ENCODE measurements at places on chromosomes 11 and 22.

DNA sequence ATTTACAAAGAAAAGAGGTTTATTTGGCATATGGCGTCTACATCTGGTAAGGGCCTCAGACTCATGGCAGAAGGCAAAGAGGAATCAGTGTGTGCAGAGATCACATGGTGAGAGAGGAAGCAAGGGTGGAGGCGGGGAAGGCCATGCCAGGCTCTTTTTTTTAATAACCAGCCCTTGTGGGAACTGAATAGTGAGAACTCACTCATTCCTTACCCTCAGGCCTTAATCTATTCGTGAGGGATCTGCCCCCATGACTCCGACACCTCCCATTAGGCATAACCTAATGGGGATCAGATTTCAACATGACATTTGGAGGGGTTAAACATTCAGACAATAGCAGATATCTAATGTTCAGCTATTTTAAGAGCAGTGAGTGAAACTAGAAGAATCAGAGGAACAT, 55.7 kb downstream of the ATM start:
- DNase-seq = no peak

- no peak for DNase-seq
Observed at GRCh38 chr11:11856638-11857037, 14.9 kb downstream of the USP47 start.

DNA sequence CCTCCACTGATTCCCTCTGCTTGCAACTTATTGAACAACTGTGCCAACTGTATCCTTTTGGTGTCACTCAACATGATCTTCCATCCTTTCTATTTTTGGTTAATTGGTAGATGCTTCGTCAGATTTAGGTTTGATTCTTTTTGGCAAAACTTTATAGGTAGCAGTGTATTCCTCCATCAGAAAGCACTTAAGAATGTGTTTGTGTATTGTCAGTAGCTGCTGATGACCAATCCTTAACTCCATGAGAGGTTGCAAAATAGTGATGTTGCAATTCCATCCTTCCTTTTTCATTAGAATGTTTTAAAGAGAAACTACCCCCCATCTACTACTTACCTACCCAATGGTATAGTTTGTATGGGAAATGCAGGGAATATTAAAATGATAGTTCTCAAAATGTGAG, 22.1 kb downstream of the FAM76B start:
- no peak for DNase-seq

GRCh38 chr11:64878494-64879243, at the start of gene EHD1:
Gene EHD1, minus strand, starts transcription at chr11:64878621. Its CDS starts 157 bp downstream, at chr11:64878464.
- DNase-seq = peak; percentile 99

DNA sequence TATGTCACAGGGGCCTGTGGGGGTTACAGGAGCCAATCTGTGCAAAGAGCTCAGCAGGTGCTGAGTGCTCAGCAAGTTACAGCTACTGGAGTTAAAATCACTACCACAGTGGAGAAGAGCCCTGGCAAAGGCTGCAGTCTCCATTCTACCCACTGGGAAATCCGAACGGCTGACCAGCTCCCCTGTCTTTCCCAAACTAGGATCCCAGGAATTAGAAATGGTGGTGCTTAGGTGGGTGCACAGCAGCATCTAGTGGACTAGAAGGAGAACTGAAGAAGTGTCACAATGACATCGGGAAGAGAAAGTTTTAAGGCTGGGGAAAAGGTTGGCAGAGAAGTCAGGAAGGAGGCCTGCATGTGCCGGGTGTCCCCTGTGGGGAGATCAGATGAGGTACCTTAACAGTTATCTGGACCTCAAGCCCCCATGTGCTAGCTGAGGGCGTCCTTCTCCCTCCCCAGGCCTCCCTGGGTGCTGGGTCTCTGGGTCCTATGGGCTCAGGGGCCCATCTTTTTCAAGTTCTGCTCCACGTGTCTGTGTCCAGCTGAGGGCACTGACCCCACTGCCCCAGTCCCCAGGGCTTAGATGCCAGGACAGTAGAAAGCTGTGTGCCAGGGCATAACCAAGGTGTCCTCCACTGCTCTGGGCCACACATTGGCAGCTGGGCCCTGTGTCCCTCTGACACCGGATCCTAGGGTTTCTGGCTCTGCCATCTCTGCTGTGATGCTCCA, 1.9 kb downstream of the PIWIL3 start:
- DNase-seq = no peak

DNA sequence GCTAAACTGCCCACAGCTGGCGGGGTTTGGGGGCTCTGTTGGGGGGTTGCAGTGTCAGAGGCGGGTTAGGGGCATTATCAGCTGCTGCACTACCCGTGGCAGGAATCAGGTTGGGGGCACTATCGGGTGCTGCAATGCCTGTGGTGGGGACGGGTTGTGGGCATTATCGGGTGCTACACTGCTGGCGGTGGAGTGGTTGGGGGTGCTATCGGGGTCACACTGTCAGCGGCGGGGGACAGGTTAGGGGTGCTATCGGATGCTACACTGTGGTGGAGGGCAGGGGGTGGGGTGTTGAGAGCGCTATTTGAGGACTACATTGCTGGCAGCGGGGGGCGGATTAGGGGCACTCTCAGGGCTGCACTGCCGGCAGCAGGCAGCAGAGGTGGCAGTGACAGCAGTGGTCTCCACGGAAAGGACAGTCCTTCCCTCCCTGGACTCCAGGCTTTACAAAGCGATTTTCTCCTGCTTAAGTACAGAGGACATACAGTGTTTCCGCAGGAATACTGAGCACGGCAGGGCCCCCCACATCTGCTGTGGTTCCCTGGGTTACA, 119.5 kb upstream of the VPREB1 start:
- DNase-seq = no peak

DNA sequence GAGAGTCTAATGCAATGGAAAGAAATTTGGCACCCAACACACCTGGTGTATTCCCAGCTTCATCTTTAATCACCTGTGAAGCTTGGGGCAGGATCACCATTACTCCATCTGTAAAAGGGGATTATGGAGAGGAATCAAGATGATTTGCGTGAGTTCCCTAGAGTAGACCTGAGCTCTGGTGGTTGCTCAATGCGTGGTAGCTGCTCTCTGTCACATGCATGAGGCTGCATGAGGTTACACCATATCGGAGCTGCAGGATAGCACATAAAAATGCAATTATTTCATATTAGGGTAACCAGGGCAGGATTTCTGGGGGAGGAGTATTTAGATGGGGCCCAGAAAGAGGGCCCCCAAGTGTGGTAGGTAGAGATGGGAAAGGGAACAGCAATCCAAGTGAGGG, 35.3 kb upstream of the CLMP start:
- no peak for DNase-seq

- DNase-seq = no peak
Observed at GRCh38 chr11:82082976-82083375, 650.7 kb downstream of the FAM181B start.

GRCh38 chr11:62540804-62541701, 5.6 kb downstream of the AHNAK start:
- no peak for DNase-seq

DNA sequence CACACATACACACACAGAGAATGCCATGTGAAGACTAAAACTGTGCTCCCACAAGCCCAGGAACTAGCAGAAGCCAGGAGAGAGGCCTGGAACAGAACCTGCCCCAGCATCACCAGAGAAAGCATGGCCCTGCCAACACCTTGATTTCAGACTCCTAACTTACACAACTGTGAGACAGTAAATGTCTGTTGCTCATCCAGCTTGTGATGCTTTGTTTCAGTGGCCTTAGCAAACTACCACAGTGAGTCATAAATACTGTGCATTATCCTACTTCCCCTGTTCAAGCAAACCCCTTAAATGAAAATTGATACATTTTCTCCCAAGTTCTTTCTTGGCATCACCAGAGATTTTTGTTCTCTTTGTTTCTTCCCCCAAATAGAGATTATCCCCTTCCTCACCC, 1539.4 kb upstream of the TENM4 start:
- DNase-seq = no peak

GRCh38 chr11:48062649-48063048, 82.3 kb downstream of the PTPRJ start:
- no peak for DNase-seq

- DNase-seq = no peak
Observed at GRCh38 chr11:76700177-76701100, 29.9 kb upstream of the LRRC32 start.

DNA sequence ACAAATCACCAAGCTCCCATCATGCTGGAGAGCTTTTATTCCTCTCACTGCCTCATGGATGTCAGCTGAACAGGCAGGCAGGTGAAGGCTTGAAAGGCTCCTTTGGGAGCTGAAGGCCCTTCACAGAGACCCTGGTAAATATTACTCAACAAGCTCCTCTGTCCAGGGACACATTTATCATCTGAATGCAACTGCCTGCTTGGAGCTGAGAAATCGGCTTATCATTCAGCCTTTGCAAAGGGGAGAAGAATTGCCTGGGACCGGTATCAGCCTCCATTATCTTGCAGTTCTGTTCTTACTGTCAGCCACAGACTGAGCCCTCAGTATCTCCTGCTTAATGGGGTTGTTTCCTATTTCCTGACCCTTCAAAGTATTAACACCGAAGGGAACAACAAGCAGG, 113.8 kb upstream of the PITPNB start:
- no peak for DNase-seq

GRCh38 chr11:115423728-115424459, 80.3 kb downstream of the CADM1 start:
- no peak for DNase-seq

GRCh38 chr22:47048123-47049077, 285.9 kb downstream of the TBC1D22A start:
- DNase-seq = no peak

DNA sequence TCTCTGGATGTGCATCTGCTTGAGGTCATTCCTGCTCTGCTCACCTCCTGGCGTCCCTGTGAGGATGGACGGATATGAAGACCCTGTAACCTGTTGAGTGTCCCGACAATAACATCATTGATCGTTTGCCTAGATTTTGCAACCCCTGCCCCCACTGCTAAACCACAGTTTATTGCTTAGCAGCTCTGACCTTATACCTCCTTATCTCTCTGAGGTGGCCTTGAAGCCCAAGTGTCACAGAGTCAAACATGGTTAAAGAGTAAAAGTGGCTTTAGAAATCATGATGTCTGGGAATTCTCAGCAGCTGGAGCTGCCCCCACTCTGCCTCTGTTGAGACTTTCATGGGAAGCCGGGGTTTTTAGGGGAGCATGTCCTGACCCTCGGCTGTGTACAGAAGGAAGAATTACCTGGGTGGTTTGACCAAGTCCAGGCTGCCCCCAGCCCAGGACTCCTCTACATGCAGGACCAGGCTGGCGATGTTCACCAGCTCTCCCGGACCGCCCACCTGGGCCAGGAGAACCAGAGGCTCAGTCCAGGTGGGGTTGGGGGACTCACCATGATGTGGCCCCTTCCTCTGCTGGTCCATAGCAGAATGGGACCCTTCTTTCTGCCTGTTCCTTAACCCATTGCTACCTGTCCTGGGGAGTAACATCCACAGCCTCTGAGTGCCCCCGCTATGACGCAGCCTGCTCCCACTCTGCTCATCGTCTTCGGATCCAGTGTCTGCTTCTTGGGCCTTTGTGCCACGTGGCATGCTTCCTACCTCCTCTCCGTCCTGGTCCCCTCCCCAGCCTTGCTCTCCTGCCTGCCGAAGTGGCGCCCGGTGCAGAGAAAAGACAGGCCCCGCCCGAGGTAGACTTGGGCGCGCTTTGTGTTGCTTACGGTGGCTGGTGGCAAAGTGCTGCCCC, 33.4 kb upstream of the FTH1 start:
- no peak for DNase-seq

DNA sequence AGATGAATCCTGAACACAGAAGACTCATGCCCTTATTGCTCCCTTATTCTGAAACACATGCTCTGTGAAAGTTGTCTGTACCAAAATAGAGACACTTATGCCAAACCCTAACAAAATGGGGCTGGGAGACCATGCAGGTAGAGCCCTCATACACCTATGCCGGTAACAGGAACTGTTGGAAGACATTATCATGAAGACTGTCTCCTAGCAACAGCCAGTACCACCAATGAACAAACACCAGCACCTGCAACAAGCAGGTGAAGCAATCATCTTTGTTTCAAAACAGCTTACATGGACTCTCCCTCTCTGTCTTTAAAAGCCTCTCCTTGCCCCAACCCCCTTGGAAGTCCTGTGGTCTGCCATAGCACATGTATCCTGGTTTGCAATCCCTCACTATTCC, 17.2 kb downstream of the SLC5A4 start:
- no peak for DNase-seq

DNA sequence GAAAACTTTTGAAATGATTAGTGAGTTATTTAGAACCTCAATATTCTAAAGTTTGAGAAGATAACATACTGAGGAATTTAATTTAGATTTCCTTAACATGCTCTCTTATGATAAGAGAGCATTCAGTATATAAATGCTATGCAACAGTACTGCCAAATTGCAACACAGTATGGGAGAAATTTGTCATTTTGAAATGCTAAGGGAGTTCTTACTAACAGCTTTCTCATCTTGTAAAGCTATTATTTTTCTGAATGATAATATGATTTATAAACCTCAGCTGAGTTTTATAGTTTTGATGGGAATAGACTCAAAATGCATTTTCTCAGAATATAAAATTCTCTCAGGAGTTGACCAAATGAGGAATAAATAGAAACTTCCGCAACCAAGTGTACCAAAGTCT, 108.4 kb downstream of the SPON1 start:
- DNase-seq = no peak

DNA sequence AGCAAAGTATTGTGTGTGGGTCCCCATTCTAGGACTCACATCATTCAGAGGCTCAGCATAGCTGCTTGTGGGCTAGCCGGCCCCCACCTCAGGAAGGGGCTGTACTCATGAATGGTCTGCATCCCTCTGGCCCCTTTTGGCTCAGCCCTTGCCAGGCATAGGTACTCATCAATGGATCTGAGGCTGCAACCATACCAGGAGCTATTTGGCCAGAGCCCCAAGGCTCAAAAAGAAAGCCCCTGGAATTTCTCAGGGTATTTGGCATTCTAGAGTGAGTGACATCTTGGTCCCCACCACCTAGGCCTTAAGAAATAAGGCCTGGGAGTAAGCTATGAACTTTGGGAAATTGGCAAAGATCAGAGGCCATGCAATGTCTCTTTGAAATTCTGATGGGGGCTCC, 38.3 kb downstream of the PLEKHA7 start:
- DNase-seq = no peak

GRCh38 chr11:43440486-43440885, 81.8 kb downstream of the TTC17 start:
- DNase-seq = no peak

GRCh38 chr11:99937330-99937729, 749.8 kb upstream of the ARHGAP42 start:
- DNase-seq = no peak

DNA sequence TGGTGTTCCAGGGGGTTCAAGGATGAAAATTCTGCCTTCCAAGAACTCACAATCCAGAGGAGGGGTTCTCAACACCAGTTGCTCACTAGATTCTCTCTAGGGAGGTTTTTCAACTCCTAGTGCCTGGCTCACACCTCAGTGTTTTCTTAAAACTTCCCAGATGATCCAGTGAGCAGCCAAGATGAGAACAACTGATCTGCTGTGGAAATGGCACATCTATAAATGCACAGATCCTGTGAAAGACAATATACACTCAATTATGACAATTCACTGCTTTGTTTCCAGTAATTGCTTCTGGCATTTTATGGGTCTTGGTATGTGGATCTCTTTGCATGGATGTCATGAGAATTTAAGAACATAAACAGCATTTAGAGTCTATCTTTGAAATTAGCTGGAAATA, 45.2 kb upstream of the PRSS23 start:
- DNase-seq = no peak
